Central memory CD4-positive, alpha-beta T cell (primary cell): ENCODE measurements at places on chromosomes 13 and 19.

GRCh38 chr13:80312967-80313366, 28.0 kb downstream of the SPRY2 start:
- no peak for DNase-seq

DNA sequence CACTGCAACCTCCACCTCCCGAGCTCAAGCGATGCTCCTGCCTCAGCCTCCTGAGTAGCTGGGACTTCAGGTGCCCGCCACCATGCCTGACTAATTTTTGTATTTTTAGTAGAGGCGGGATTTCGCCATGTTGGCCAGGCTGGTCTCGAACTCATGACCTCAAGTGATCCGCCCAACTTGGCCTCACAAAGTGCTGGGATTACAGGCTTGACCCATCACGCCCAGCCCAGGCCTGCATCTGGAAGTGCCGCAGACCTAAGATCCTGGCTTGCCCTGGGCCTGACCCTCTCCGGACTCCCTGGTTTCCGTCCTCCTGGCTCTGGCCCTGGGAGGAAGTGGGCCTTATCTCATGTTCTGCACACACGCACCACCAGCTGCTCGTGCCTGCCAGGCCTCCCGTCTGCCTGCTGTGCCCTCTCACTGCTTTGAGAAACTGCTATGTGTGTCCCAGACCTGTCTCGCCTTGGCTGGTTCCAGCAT, 4.7 kb upstream of the PTGIR start:
- no peak for DNase-seq

- no peak for DNase-seq
Observed at GRCh38 chr13:91609353-91609752, 210.9 kb downstream of the GPC5 start.

DNA sequence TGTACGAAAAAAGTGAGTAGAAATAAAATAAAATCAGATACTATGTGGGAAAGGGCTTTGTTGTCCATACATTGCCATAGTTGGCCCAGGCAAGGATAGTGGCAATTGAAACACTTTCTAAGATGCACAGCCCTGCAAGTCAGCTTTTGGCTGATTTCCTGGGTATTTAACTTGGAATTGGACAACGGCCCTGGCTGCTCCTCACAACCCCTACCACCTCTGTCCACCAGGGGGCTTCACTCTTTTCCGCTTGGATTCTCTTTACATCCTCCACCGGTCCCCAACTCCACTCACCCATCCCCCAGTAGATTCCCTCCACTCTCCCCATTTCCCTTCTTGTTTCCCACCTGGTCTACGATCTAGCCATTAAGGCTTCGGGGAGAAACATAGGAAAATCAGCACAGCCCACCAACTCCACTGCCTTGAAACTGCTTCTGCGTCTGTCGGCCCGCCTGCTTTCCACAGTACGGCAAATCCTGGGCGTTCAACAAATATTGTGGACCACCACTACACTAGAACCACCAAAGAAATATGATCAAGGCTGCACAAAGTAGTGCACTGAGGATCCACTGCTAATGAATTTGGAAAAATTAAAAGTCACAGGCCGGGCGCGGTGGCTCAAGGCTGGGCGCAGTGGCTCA, 48.6 kb upstream of the GTF3A start:
- peak; percentile 27 for DNase-seq

DNA sequence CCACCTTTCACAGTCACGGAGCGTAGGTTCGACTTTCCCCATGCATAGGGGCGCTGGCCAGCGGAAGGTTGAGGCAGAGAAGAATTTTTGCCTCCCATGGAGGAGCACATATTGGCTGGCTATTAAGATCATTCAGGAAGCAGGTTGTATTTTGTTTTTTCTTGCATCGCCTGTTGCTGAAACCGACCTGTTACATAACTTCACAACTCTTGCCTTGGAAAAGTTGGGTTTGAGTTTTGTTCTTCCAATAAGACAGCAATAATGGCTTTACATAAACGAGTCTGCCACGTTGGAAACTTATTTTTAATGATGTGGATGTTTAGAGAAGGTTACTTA, 1.4 kb downstream of the UPF1 start:
- DNase-seq = no peak

GRCh38 chr19:41872775-41873647, 4.1 kb upstream of the CD79A start:
- peak; percentile 62 for DNase-seq

GRCh38 chr13:22214184-22214583, 543.3 kb downstream of the FGF9 start:
- no peak for DNase-seq

- DNase-seq = no peak
Observed at GRCh38 chr19:17530586-17530985, 19.1 kb downstream of the PGLS start.

DNA sequence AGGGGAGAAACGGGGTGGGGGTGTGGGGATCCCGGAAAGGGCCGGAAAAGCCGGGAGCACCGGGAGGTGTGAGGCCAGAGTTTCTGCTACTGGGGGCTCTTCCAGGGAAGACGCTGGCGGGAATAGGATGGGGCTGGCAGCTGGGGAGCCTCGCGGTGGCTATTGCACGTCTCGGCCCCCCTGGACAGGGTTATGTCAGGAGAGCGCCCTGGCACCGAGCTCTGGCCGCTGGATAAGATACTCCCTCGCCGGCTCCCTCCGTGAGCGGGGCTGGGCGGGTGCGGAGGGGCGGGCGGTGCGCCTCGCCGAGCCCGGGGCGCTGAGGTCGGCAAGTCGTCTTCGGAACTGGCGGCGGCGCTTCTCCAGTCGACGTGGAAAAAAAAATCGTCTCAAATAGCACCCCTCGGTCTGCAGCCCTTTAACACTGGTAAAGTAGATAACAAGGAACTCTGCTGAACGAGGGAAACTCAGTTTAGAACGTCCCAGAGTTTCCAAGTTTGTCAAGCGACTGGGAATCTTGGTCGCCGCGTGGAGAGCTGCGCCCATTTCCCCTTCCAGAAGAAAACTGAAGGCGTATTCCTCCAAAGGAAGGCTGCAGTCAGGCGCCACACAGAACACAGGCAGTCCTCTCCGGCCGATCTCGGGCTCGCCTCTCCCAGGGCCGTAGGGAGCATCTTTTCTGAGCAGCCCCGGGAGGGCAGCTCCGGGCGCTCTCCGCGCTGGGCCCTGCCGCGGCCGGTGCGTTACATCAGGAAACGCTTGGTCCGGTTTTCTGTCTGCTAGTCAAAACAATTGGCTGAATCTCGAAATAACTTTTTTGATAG, 115.1 kb downstream of the KCNRG start:
- peak; percentile 33 for DNase-seq

- no peak for DNase-seq
Observed at GRCh38 chr13:110107568-110108347, 199.2 kb downstream of the COL4A1 start.
